Epithelial cell of prostate (primary cell): ENCODE measurements at places on chromosomes 7 and 10.

- no peak for DNase-seq
Measured at GRCh38 chr10:117656385-117657367, 114.1 kb downstream of the EMX2 start.

DNA sequence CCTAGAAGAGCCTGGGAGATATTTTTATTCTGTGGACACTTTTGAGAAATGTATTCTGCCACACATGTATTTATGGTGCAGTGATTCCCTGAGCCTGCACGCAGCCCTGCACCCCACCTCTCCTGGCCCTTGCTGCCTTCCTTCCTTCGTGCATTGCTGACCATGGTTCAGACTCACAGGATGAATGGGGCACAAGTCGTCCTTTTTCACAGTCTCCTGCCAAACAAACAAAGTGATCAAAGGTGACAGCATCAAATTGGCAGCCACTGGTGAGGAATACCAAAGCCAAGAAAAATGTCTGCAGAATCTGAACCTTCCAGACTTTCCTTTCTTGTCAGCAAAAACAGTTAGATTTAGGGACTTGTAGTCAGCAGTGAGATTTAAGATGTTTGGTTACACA lies 215.0 kb downstream of the ACTR3B start:
- no peak for DNase-seq

GRCh38 chr10:7192061-7192460 lies 218.8 kb downstream of the SFMBT2 start:
- no peak for DNase-seq

DNA sequence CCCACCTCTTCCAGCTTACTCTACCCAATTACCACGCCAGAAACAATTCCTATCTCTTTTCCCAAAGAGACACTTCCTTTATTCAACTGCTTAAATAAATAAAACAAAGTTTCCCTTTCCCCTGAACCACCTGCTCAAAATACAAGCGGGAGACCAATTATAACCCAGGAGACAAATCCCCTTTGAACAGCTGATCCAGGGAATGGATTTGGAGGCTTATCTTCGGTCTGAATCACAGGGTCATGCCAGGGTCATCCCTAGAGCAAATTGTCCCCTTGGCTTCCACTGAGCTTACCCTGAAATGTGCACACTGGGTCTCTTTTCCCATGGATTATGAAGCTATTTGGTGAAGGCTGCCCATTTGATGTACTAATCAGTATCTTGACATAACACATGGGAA lies 99.9 kb upstream of the JAZF1 start:
- DNase-seq = no peak

DNA sequence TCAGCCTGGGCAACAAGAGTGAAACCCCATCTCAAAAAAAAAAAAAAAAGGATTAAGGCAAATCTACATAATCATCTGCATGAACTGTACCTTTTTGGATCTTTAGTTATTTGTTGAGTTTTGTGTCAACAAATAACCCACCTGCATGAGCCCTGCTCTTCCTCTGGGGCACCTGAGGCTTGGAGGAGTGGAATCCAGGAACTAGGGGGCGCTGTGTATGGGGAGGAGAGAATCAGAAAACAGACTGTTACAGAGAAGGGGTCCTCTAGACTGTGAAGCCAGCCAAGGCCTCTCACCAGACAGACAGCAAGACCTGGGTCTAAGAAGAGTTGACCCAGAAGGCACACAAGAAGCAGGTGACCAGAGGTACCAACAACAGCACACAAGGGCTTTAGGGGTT lies 682.8 kb upstream of the NRP1 start:
- DNase-seq = no peak

DNA sequence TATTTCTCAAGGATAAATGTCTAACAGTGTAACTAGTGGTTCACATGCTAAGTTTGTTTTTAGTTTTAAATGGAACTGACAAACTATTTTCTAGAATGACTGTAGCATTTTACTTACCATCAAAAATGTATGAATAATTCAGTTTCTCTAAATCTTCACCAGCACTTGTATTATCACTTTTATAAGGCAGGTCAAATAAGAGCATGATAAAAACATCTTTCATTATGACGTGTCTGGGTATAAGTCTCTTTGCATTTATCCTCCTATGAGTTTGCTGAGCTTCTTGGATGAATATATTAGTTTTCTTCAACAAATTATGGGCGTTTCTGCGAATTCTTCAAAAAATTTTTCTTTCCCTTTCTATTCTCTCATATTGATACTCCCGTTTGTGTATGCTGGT lies 19.9 kb downstream of the ZNF33B start:
- no peak for DNase-seq

DNA sequence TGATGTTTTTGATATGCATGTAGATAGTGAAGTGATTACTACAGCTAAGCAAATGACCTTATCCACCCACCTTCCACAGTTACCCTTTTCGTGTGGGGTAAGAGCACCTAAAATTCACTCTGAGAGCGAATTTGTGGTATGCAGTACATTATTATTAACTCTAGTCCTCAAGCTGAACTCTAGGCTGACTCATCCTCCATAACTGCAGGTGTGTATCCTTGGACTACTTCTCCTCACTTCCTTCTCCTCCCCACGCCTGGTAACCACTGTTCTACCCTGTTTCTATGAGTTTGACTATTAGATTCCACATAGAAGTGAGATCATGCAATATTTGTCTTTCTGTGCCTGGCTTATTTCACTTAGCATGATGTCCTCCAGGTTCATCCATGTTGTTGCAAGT lies 484.6 kb downstream of the GATA3 start:
- DNase-seq = peak; percentile 48

GRCh38 chr7:15626041-15626440 lies 60.4 kb downstream of the MEOX2 start:
- no peak for DNase-seq

- no peak for DNase-seq
Measured at GRCh38 chr7:41219276-41219675, 483.6 kb downstream of the INHBA start.

GRCh38 chr10:6537770-6538169 lies 42.3 kb downstream of the PRKCQ start:
- no peak for DNase-seq

DNA sequence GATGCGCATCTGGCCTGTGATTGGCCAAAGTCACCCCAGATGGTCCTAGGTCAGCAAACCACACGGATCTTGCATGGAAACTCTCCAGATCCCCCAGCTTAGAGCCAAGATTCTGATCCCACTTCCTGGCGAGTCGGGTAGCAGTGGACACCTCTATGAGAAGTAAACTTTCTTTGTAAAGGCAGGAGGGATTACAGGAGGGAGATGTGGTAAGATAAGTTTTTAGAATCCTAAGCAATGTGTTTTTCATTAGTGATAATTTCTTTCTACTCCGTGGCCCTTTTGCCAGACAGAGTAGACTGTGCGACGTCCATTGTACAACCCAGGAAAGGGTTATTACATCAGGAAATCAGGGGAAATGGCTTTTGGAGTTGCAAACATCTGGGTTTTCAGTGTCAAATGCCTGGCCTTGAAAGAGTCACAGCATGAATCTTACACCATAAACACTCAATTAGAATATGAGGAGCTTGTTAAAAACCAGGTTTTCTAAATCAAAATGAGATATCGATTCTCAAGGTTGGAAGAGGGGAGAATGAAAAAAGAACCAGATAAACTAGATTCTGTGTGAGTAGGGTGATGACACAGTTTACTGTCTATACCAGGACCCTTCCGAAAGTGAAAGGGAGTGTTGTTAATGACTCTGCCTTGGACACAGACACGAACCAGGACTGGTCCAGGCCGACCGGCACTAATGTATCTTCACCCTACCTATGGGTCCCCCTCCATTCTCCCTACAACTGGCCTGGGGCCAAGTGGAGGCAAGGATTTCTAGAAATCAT lies 61.9 kb upstream of the WAC start:
- DNase-seq = no peak

DNA sequence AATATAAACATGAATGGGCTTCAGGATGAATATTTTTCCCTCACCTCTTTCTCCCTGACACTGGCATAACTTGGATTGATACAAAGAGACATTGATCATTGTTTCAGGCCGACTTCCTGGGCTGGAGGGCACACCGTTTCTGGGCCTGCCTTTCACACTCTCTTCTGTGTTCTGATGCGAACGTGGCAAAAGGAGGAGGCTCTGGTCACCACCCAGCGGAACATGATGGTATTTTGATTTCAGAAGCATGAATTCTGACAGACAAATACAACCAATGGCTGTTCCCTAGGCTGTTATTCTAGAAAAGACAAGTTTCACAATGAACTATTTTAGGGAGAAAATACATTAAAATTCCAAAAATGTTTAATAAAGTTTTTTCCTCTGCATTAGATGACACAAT lies 534.5 kb upstream of the MKI67 start:
- no peak for DNase-seq

GRCh38 chr7:40921589-40922315 lies 781.1 kb downstream of the INHBA start:
- DNase-seq = no peak

- no peak for DNase-seq
Measured at GRCh38 chr7:16934722-16935340, 53.0 kb upstream of the AGR3 start.

DNA sequence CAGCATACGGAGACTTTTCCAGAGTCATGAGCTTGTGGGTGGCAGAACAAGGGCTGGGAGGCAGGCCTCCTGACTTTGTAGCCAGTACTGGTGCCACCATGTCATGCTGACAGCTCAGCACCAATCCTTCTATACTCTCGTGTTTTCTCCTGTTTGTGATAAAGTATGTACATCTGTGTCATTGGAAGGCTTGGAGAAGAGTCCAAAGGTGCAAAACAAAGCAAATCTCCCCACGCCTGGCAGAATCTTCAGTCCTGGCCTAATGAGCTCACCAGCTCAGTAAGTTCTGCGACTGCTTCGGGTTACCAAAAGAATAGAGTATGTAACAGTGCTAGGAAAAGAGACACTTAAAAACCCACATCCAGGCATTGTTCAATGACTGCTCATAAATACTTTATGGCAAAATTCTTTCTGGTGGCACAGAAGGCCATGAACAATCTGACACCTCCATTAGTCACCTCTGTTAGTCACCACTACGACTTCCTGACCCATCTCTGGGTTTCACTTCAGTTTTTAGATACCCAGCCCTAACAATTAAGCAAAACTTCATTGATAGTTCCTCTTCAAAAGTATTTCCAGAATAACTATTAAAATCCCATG lies 24.5 kb downstream of the STEAP1 start:
- peak; percentile 62 for DNase-seq

DNA sequence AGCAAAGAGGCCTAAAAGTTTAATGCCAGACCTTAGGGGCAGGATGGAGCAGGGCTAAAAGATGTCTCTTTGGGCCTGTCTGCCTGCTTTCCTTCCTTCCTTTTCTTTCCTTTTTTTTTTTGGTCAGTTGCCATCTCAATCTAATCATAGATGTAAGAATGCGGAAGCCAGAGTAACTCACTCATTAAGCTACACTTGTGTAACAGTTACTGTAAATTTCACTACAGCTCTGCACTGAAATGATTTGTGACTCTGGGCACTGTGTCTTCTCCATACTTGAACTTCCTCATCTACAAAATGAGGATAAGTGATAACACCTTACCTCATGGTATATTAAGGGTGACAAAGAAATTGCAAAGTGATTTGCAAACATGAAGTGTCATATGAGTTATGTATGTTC lies 75.5 kb upstream of the AGK start:
- no peak for DNase-seq

DNA sequence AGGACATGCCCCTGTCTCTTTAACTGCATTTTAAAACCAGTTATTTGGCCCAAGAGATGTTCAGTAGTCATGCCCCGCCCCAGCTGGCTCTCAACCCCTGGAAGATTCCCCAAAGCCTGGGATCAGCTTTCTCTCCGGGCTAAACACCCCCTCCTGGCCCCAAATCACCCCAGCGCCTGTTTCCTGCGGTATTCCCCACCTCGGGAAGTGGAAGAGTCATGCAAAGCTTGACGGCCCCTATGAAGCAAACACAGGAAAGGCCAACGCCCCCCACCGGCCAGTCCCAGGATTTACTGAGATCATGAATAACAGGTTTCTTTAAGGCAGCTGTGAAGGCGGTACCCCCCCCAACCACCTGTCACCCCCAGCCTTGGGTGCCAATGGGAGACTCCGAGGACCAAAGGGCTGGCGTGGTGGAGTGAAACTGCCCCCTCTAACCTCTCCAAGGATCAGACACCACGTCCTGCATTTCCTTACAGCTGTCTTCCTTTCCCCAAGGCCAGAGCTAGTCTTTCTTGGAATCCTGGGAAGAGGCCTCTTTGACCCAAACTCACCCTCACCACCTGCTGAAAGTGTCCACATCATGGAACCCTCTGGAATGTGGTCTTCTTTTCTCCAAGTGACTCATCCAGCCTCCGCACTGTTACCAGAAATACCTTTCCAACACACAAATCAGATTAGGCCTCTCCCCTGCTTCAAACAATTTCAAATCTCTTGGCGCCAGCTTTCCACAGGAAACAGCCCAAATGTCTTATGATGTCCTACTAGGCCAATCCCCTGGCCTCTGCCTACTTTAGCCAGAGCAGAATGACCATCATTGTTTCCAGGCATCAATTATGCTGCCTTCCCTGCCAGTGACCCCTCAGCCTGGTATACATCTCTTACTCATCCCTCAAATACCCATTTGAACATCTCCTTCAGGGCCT lies 301.5 kb downstream of the ZEB1 start:
- no peak for DNase-seq

- DNase-seq = peak; percentile 53
Measured at GRCh38 chr10:110395350-110396283, 90.9 kb upstream of the SMNDC1 start.

- DNase-seq = no peak
Measured at GRCh38 chr10:114021717-114022680, 21.7 kb upstream of the ADRB1 start.

- no peak for DNase-seq
Measured at GRCh38 chr10:106836933-106837663, 327.4 kb downstream of the SORCS1 start.

- peak; percentile 5 for DNase-seq
Measured at GRCh38 chr10:89793649-89794254, 92.4 kb downstream of the KIF20B start.

DNA sequence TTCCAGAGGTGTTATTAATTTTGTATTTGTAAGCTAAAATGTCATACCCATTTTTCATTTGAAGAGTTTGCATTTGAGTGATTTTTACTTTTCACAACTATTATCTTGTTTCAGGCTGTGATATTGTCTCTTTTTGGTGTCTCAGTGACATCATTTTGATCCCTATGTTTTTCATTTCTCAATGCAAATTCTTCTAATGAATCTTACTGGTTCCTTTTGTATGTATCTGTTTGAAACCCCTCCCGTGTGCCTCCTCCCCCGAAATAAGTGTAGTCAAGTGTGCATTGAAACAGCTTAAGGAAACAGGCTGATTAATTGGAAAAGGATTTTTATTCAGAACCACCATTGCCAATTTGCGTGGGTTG lies 77.8 kb downstream of the SHH start:
- no peak for DNase-seq

DNA sequence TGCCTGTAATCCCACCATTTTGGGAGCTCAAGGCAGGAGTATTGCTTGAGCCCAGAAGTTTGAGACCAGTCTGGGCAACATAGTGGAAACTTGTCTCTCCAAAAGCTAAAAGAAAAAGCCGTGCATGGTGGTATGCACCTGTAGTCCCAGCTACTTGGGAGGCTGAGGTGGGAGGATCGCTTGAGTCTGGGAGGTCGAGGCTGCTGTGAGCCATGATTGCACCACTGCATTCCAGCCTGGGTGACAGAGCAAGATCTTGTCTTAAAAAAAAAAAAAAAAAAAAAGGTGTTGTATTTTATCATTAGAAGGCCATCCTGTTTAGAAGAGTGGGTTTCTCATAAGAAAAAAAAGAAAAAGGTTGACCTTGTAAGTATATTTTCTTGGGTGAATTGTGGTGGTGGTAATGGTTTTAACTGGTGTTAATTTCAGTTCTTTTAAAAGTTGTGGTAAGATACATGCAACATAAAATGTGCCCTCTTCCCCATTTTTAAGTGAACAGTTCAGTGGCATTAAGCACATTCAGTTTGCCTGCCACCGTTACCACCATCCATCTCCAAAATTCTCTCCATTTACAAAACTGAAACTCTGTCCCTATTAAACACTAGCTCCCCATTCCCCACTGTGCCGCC lies 34.7 kb downstream of the GRIFIN start:
- DNase-seq = no peak
